ENCODE measurements at places on chromosomes 1 and 21. TPM values are rescaled to one million over a fixed set of nuclear protein-coding genes. Genes with fewer than 3 reads are reported as not detected.

Gene RNF19B
- total RNA-seq = 9.2 TPM

Gene CHRM3
- total RNA-seq = not detected

Gene TFF1
- not detected for total RNA-seq

Gene RNU1-2
- total RNA-seq = under 0.01 TPM

Gene CR1
- total RNA-seq = not detected

Gene SYPL2
- total RNA-seq = under 0.01 TPM

Gene GRHL3
- total RNA-seq = not detected

Gene TFF3
- not detected for total RNA-seq

Gene TTC24
- not detected for total RNA-seq
